ENCODE measurements at places on chromosomes 1 and 21.

GRCh38 chr1:32470991-32471694 is 6.3 kb downstream of the ZBTB8B start:
- DNase-seq: no peak

GRCh38 chr1:191963286-191963685 is 195.0 kb upstream of the RGS18 start:
- DNase-seq: no peak

DNA sequence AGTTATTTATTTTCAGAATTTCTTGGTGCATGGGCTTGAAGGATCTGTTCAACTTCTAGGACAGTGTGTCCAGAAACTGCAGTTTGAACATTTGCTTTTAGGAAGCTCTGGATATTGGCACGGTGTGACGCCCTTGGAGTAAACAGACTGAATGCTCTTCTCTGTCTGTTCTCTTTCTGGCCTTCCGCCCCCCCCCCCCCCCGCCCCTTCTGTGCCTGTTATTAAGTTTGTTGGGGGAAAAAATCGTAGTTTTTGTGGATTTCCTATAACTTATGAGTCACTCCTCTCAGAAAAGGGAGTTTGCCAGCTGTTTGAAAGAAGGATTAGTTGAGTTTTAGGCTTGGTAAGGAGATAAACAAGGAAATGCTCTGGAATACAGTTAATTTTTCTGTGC is 1.2 kb downstream of the KCTD3 start:
- no peak for DNase-seq

DNA sequence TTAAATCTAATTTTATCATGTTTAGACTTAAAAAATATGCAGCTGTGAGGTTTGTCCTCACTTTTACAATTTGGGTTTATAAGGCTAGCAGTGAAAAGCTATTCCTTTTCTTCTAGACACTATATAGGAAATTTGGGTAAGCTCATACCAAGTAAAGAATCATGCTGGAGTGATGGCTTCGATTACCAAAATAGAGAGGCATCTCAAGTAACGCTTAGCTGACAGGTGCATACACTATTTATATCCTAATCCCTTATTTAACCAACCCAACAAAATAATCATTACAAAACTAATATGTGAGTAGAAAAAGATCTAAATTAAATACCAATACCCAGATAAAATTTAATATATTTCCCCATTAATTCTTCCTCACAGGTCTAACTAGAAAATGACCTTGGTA is 193.2 kb downstream of the LHX8 start:
- no peak for DNase-seq

DNA sequence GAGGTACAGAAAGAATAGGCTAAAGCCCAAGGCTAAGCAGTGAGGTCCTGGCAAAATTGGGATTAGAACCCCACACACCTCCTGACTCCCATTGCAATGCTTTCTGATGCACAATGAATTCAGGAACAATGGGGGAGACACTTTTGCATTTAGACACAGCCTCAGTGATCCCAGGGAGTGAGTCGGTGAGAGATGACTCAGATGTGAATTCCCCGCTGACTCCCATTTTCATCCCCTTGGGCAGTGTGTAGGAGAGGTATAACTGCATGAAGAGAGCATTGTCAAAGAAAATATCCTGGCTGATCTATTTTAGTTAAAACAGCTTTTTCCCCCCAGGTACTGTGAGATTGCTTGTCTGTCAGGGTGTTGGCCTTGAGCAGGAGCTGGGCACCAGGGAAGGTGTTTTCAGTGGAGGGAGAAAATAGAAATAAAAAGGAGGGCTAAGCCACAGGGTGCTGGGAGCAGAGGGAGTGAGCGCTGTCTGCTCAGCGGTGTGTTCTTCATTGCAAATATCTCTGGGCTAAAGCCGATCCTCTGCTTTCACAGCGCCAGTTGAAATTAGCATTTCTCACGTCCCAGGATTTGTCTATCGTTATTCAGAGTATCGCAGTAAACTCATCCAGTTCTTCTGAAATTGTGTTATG is 247.7 kb upstream of the PTBP2 start:
- no peak for DNase-seq

- no peak for DNase-seq
Observed at GRCh38 chr21:29248124-29248523, 50.6 kb upstream of the BACH1 start.

DNA sequence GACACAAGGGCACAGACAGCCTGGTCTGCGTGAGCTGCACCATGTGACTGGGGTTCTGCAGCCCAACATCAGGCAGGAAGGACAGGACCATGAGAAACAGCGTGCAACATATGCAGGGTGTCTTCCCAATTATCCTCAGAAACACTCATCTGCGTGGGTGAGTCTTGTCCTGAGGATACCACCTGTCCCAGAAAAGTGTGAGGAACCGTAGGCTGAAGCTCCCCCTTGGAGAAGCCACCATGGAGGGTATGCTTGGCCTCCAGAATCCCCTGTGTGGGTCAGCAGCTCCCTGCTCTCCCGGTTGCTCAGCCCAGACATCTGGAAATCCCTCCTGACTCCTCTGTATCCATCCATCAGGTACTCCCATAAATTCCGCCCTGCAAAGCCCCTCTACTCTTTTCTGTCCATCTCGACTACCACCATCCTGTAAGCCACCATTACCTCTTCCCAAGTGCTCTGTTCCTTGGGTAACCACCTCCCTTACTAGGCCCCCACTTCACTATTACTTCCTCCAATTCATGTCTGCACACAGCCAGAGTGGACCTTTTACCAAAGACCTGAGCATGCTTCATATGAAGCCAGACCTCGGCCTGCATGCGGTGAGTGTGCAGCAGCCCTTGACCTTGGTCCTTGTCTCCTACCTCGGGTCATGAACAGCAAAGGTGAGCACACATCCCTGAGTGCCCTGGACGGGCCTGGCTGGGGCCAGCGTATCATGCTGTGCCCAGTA is 33.0 kb downstream of the ETS2 start:
- DNase-seq: no peak

DNA sequence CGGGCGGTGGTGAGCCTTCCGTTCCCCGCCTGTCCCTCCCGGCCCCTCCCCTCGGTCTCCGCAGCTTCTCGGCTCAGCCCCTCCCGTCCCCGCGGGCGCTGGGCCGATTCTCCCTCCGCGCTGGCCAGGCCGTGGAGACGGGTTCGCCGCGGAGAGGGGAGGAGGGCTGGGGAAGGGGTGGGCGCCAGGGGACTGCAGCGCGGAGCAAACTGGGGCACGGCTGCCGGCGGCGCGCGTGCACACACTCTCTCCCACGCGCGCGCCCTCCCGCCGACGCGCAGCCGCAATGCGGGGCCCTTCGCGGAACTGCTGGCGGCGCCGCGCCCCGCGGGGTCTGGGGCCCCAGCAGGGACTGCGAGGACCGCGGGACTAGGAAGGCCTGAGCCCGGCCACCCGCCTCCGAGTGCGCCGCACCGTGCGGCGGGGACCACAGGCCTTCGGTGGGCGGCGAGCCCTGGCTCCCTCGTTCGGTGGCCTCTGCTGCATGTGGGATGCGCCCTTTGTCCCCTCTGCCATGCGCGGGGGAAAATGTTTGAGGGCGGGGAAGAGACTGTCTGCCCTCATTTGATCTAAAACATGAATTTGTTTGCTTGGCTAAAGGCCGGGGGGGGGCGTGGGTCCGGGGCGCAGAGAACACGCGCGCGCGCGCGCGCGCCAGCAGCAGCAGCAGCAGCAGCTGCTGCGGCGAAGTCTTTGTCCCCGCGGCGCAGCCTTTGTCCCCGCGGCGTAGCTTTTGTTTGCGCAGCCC is 90.7 kb upstream of the VAMP3 start:
- DNase-seq: no peak

- DNase-seq: no peak
Observed at GRCh38 chr1:19462781-19463503, 22.4 kb downstream of the CAPZB start.

DNA sequence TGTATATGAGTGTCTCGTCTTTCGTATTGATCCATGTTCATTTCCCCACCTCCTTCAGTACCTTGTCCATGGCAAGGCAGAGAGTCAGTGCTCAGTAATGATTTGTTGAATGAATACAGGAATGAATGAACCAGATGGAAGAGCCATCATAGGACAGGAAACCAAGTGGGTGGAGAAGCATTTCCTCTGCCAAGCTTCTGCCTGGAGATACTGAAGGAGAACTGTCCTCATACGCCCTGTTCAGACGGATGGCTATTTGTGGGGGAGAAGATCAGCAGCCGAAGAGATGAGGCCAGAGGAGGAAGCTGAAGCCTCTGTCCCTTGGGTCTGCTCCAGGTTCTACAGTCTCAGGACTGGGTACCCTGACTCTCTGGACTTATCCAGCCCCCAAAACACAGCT is 5.8 kb downstream of the FAM43B start:
- no peak for DNase-seq

DNA sequence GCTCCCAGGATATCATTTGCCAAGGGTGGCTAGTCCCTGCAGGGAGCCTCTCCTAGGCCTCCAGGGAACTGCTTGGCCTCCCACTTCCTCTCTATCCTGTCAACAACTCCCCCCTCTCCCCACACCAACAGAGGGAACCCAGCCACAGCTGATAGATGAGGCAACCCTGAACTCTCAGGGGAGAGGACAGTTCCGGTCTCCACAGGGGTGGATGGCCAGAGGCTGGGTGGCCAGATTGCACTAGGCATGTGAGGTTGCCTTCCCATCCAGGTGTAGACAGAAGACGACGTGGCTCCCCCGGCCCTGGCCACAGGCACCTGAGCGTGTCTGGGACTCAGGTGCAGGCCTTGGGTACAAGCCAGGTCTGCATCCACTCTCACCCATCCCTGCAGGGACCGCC is 53.3 kb downstream of the TOR1AIP2 start:
- no peak for DNase-seq

DNA sequence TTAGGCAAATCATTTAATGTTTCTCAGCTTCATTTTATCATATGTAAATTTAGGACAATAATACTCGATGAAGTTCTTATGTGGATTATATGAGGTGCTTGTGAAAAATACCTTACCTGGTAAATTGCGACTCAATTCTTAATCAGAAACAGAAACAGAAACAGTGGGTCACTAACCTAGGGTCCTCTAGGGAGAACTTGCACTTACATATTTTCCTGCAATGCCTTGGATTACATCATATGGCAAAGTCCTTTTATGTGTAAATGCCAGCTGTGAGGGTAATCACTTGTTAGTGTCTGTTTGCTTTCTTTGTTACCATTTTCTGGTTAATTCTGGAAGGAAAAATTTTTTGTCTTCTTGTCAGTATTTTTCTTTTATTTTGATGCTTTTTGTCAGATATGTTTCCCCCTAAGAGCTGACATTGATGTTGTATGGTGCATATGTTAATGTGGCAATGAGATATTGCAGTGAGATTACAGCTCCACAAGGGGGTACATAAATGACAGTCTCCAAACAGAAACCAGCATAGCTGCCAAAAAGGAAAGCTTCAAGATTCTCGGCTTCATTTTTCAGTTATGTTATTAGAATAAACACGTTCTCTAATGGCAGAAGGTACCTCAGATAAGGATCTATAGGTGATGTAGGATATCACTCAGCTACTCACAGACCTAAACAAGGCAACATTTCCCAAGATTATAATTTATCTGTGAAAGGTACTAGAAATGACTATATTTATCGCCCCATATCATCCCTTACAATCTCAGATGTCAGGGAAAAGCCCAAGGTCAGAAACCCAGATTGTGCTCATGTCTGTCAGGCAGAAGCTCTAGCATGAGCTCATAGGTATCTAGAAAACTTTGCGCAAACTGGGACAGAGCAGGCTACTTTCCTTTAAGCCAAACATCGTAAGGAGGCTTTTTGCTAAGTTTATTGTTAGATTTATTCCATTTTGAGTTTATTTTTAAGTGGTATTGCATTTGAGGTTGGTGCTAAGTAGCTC is 119.9 kb downstream of the FASLG start:
- DNase-seq: no peak

- DNase-seq: no peak
Observed at GRCh38 chr1:111347026-111347425, 56.4 kb downstream of the CHIA start.

GRCh38 chr1:201885531-201886075 is 3.1 kb upstream of the SHISA4 start:
- DNase-seq: no peak

DNA sequence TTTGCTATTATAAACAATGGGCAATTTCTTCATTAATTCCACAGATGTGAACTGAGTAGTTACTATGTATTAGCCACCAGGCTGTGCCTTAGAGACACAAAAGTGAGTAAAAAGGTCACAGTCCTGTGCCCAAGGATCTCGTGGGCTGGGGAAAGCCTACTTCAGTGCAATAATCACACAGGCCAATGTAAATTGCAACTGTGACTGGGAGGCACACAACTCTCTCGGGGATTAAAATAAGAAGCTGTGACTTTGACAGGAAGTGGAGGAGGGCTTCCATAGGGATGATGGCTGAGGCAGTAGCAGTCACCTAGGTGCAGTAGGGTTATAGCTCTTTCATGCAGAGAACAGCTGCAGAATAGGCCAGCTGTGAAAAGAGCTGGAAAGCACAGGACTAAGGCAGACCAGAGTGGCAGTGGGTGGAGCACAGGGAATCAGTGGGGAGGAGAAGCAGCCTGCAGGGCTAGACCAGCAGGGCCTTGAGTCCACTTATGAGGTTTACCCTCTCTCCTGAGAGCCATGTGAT is 121.9 kb downstream of the MAB21L3 start:
- no peak for DNase-seq

DNA sequence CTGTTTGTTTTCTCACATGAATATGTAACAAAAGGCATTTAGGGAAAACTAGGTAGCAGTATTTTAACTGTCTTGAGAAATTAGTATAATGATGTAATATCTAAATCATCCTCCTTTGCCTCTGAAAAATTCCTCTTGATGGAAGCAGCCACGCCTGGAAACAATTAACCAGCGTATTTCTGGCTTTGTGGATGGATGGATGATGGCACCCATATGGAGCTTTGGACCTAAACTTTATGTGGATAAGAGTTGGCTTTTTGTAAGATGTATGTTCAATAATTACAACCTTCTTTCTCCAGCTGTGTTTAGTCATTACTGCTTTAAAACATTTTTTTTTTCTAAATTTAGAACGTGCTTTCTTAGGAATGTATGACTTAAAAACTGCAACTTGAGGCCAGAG is 12.7 kb downstream of the CDCA8 start:
- DNase-seq: no peak

DNA sequence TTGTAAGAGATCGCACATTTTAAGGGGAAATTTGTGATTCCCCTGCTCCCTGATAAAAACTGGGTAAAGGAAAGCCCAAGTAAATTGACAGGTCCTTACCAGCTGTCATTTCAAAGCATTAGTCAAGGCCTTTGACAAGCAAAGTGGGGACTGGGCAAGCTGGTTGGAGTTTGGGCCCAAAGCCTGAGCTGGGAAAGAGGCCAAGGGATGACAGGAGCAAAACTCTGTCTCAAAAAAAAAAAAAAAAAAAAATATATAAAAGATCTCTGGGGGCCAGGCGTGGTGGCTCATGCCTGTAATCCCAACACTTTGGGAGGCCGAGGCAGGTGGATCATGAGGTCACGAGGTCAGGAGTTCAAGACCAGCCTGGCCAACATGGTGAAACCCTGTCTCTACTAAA is 36.9 kb downstream of the SLC2A1 start:
- DNase-seq: no peak

- DNase-seq: no peak
Observed at GRCh38 chr1:237705462-237705861, 185.3 kb downstream of the ZP4 start.

DNA sequence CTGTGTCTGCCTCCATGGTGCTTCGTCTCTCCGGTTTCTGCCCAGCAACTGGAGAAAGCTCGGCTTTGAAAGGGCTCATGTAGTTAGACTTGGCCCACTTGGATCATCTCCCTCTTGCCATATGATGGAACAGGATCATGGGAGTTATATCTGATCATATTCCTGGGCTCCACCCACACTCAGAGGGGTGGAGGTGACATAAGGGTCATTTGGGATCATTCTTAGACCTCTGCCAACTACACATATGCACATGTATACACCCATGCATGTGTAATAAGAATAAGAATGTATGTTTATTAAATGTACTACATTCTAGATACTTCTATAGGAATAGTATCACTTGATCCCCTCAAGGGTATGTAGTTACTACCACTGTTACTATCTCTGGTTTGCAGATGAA is 74.1 kb upstream of the WNT4 start:
- no peak for DNase-seq

Measured in NCI-H2107 (cell line).